Hepatic stellate cell (primary cell): ENCODE measurements at places on chromosomes 6 and 20.
A peak's percentile ranks its signal among the peaks of the same experiment; 100 is the strongest.

- no peak for DNase-seq
These were observed 5.2 kb downstream of the INSM1 start for GRCh38 chr20:20373091-20373571.

DNA sequence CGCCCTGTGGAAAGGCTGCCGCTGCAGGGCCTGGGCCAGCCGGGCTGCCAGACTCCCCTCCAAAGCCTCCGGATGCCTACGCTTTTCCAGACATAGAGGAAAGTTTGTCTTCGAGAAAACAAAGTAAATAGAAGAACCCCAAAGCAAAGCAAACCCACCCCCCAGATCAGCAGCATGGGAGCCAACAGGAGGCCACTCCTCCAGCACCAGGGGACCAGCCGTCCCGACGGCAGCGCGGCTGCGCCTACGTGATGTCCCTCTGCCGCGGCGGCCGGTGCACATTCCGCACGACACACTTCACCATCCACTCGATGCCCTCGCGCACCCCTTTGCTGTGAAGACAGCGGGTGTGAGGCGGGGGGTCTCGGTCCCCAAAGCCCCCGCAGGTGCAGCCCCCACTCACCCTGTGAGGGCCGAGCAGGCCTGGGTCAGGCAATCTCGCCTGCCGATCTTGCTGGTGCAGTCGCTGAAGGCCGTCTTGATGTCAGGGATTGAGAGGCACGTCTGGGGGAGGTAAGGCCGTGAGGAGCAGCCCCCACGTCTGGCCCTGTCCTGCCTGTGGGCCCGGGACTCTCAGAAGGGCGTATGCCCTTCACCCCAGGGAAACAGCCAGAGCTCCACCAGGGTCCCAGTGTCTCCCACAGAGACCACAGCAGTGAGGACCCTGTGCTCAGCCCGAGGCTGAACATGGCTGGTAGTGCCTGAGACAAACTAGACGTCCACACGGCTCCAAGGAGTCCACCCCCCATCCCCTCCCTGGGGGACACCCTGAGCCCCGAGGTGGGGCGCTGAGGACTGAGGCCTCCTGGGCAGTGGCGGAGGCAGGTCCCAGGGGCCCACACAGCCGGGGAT, 4.0 kb downstream of the TNFRSF6B start:
- no peak for DNase-seq

DNA sequence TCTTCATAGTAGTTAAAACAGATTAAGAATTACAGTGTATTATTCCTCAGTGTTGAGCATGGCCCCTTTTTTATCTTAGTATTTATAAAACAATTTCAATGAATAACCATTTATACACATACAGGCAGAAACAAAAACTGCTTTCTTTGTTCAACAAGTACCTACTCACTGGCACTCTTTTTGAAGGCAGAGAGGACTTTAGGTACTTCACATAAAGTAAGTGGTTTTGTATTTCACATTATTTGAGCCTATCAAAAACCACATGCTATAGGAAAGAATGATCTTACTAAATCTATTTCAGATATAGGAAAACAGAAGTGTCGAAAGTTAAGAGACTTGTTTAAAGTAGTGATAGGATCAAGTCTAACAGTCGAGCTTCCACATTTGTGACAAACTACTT, 73.8 kb downstream of the PRKN start:
- DNase-seq, result no peak

GRCh38 chr6:26216886-26217713, 129.9 kb downstream of the HFE start:
- no peak for DNase-seq

GRCh38 chr6:21914121-21914973, 320.8 kb downstream of the SOX4 start:
- no peak for DNase-seq

- no peak for DNase-seq
These were observed 96.7 kb downstream of the HDGFL1 start for GRCh38 chr6:22666021-22666420.

GRCh38 chr20:23049201-23050075, at the start of gene THBD:
THBD (minus strand) TSS chr20:23049672; CDS start chr20:23049504, 168 bp downstream.
- peak; percentile 34 for DNase-seq

GRCh38 chr6:118335325-118335816, 212.7 kb upstream of the PLN start:
- DNase-seq, result no peak

- DNase-seq, result no peak
These were observed 267.6 kb upstream of the PRND start for GRCh38 chr20:4454111-4454510.

DNA sequence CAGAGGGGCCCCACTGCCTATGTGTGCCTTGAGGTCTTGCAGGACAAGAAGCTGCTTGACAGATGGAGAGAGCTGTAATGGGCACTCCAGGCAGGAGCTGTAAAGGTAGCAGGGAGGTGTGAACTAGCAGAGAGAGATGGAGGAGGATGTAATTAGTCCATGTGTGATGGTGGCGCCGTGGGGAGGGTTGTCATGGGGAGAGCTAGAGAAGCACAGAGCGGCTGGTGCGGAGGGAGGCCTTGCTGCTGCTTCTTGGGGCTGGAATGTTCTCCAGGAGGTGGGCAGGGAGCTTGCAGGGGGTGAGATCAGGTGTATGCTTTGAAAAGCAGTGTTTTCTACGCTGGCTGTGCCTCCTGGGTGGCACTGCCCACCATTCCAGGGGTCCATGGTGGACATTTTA, 32.1 kb downstream of the APCDD1L start:
- no peak for DNase-seq

DNA sequence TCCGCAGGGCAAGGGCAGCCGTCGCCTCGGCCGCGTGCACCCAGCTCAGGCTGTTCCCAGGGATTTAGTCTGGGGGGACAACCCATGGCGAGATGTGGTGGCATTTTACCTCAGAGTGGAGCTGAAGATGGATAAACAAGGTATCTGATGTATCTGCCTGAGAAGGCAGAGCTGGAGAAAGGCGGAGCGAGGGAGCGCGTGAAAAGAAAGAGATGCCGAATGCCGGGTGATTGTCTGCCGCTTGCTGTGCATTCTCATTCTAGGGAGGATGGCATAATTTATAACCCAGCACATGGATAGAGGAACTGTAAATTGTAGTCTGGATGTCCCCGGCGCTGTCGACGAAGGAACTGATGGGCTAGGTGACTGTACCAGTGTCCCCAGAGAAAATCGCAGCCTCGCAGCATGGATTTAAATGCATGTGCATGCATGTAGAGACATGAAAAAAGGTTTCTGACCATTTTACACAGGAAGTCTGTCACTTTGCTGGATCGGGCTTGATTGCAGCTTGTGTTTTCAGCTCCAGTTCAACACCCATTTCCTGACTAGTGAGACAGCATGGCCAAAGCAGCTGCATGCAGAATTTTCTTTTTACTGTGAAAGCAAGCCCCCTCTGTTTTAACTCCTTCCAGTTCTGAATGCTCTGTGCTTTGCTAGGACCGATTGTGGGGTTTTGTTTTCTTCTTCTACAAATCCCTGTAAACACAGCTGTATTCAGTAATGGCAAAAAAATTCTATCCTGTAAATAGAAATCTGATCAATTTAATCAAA, 149.7 kb downstream of the PRL start:
- peak; percentile 4 for DNase-seq

DNA sequence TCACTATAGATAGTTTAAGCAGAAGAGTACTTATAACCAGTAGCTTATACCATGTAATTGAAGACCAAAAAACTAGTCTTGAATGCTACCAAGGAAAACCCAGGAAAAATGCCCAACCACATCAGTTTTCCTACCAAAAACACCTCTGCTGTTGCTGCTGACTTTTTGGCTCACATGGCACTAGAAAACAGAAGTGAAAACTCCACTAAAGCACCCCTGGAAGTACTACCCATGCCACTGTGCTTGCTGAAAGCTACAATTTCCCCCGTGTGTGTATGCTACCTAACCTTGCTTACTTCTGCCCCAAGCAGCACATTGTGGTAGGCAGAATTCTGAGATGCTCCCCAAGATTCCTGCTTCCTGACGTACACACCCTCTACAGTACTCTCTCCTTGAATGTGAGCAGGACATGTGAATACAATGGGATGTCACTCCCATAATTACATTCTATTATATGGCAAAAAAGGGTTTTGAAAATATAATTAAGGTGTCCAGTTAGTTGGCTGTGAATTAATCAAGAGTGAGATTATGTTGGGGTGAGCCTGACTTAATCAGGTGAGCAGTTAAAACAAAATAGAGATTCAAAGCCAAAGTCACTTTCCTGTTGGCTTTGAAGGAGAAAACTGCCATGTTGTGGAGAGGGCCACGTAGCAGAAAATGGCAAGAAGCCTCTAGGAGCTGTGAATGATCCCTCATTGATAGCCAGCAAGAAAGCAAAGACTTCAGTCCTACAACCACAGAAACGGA, 209.8 kb upstream of the MARCKS start:
- no peak for DNase-seq

- DNase-seq, result no peak
These were observed 2.2 kb upstream of the QKI start for GRCh38 chr6:163412341-163412740.

GRCh38 chr6:149094934-149095351, 222.6 kb upstream of the TAB2 start:
- no peak for DNase-seq

DNA sequence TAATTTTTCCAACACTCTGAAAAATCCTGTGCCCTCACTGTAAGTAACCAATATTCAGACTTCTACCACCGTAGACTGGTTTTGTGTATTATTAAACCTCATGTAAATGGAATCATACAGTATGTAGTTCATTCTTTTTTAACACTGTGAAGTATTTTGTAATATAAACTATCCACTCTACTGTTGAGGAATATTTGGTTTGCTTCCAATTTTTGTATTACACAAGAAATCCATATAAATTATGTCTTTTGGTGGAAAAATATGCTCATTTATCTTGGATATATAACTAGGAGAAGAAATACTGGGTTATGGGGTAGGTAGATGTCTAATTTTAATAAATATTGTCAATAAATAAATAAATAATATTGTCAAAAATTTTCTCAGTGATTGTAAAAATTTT, 116.8 kb downstream of the CHD6 start:
- no peak for DNase-seq

GRCh38 chr6:74973591-74973990, 232.3 kb downstream of the COL12A1 start:
- DNase-seq, result no peak

- no peak for DNase-seq
These were observed 43.5 kb downstream of the PMEPA1 start for GRCh38 chr20:57666106-57666833.

- DNase-seq, result peak; percentile 11
These were observed 157.4 kb upstream of the LAMA2 start for GRCh38 chr6:128725271-128726233.

DNA sequence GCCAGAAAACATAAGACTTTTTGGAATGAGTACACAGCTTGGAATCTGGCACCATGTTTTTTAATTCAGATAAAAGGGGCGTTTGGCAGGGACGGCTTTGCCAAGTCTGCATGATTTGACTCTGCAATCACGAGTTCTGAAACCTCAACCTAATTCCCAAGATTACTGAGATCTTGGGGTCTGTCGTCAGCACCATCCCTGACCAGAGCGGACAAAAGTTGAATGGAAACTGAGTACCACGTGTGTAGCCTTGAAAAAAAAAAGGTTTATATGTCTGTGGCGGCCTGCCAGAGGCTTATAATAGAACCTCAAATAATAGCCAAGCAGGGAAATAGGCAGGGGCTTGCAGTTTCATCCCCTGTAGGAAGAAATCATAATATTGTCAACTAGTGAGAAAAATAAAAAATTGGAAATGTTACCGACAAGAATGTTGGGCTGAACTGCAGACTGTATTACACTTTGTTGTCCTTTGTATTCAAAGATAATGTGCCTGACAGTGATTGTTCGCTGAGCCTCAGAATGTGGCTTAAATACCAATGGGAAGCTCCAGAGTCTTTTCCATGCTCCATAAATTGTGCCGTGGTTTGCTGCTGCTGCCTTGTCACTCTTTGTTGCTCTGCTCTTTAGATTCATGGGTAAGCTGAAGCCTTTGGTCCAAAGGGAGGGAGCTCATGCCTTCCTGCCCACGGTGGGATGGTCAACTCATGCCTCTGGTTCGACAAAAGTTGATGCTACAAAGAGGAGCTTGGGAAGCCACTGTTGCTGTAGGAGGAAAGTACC, 118.8 kb upstream of the ARID1B start:
- DNase-seq, result peak; percentile 36

- no peak for DNase-seq
These were observed 169.1 kb upstream of the SASH1 start for GRCh38 chr6:148173548-148173947.

- DNase-seq, result no peak
These were observed 296.3 kb downstream of the PREX1 start for GRCh38 chr20:48531505-48531904.

- no peak for DNase-seq
These were observed 19.1 kb downstream of the PCK1 start for GRCh38 chr20:57579898-57580447.

DNA sequence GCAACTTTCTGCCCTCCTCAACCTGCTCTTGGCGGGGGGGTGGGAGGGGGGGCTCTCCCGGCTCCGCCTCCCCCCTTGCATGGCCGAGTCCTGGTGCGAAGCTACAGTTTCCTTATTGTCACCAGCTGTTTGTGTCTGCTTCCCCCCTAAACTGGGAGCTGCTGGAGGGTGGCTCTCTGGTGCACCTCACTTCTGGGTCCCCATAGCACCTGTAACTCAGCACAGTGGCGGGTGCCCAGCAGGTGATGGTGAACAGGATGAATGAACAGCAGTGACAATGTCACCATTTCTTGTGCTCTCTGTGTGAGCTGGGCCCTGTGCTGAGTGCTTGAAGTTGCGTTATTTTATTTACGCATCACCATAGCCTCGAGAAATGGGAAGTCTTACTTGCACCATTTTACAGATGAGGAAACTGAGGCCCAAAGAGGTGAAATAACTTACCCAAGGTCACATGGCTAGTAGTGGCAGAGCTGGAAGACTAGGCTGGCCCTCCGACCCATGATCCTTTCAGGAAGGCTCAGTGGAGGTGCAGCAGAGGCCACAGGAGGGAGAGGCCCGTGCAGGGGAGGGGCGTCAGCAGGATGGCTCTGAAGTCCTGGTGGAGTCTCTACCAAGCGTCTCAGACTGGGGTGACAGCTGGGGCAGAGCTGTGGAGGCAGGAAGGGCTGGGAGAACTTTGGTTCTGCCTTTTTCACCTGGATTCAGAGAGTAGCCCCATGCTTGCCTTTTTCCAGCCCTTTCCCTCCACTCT, 41.8 kb downstream of the SRC start:
- DNase-seq, result no peak

DNA sequence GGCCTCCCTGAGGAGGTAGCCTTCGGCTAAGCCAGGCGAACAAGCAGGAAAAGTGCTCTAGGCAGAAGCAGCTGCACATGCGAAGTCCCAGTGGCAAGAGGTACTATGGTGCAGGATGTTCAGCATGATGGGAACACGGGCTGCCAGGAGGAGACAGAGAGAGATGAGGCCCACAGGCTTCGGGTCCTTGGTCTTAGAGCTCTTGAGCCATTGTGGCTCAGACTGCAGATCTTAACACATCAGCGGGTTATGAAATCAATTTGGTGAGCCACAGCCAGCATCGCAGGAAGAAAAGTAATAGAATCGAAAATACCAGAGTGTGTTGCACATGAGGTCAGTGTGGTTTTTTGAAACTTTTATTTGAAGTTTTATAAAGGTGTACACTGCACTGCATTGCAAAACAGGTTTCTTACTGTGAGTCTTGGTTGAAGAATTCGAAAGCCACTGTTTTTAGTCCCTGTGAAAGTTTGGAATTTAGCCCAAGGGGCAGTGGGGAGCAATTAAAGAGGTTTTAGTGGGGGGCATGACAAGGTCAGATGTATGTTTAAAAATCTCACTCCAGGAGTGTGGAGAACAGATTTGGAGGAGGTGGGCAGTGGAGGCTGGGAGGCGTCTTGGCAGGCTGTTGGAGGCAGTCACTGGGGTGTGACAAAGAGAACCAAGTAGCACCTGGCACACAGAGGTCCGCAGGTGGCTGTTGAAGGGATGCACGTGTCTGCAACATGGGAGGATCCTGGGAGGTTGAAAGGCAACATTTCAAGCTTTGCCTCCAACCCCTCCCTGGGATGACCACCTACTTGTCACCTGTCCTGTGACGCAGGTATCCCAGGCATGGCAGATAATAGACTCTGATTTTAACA, 69.3 kb downstream of the EYA2 start:
- no peak for DNase-seq
